Psoas muscle (tissue), 8 donors: ENCODE measurements at places on chromosomes 16 and 17. TPM values are rescaled to one million over a fixed set of nuclear protein-coding genes. Genes with fewer than 3 reads are reported as not detected.
A peak's percentile ranks its signal among the peaks of the same experiment; 100 is the strongest.

GRCh38 chr16:87448866-87449265 is 44.0 kb downstream of the ZCCHC14 start:
- DNase-seq, result no peak
- H3K4me3 ChIP-seq, result no peak overlapping the region
- H3K27ac ChIP-seq, result no peak overlapping the region
- no peaks in the 10 kb centered on the region for H3K27me3 ChIP-seq
- peaks cover 43% of the 10 kb centered on the region for H3K36me3 ChIP-seq

DNA sequence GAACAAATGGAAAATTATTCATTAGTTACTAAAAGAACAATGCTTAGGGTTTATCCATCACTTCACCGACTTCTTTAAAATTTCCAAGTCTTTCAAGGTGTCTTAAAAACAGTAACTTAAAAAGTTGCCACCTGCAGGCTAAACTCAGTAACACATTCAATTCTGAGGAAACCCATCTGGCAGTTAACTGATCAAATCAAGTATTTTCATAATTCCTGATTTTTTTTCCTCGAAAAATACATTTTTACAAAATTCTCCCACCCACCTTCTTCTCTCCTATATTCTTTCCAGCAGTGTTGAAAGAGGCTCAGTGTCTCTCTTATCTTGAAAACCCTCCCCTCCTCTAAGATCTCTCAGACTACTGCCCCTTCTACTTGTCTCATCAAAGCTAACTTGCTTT is 29.9 kb downstream of the PARN start:
- H3K27ac ChIP-seq, result no peak overlapping the region
- DNase-seq, result no peak
- H3K4me3 ChIP-seq, result no peak overlapping the region
- no peaks in the 10 kb centered on the region for H3K4me1 ChIP-seq
- H3K27me3 ChIP-seq, result no peaks in the 10 kb centered on the region

SLC22A31 gene
- total RNA-seq, result not detected

CASKIN2 gene
- total RNA-seq, result 29.9 TPM

GRCh38 chr17:8599351-8600011 is 31.0 kb downstream of the MYH10 start:
- no peaks in the 10 kb centered on the region for H3K36me3 ChIP-seq
- DNase-seq, result no peak
- no peak overlapping the region for H3K4me3 ChIP-seq

DNA sequence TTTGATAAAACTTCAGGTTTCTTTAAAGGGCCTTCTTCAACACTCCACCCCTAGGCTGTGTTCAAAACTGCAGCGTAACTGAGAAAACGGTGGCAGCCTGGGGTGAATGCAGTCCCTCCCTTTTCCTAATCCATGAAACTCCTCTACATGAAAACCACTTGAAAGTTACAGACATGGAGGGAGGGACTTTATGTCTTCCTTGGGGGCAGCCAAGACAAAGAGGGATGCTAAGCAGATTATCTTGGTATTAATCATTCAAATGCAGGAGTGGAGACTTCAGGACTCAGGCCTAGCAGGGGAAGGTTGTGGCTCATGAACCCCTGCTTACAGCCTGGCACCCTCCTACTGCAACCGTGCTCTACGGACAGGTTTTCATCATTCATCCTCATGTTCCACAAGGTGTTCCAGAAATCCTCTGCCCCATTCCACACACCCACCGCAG is 46.8 kb downstream of the RNF112 start:
- H3K36me3 ChIP-seq, result no peaks in the 10 kb centered on the region
- H3K4me1 ChIP-seq, result no peaks in the 10 kb centered on the region
- H3K27me3 ChIP-seq, result no peaks in the 10 kb centered on the region
- DNase-seq, result no peak
- no peak overlapping the region for H3K4me3 ChIP-seq

DNA sequence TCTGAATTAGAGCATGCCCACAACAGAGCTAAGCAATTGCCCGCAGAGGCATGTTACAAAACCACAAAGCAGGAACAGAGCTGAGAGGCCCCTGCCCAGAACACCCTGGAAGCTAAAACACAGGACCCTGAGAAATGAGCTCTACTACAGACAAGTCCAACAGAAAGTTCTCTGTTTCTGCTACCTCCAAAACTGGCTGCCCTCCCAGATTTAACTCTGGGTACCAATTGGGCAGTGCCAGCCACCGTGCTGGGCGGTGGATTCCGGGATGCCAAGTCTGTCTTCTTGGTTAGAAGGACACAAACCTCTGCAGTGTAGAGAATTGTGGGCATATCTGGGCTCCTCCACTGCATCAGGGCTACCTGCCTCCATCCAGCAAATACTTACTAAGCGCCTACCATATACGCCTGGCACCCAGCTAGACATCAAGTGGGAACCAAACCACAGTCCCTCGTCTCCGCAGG is 1.0 kb downstream of the CMTM4 start:
- H3K27me3 ChIP-seq, result no peaks in the 10 kb centered on the region
- H3K27ac ChIP-seq, result no peak overlapping the region
- peak overlapping the region; percentile 85 for H3K4me3 ChIP-seq
- H3K4me1 ChIP-seq, result peaks cover 11% of the 10 kb centered on the region
- no peak for DNase-seq
- no peaks in the 10 kb centered on the region for H3K36me3 ChIP-seq

GRCh38 chr16:68367030-68367429 is 56.2 kb downstream of the PRMT7 start:
- H3K36me3 ChIP-seq, result no peaks in the 10 kb centered on the region
- H3K4me1 ChIP-seq, result no peaks in the 10 kb centered on the region

NSRP1 gene
- total RNA-seq, result 13.6 TPM

- H3K27me3 ChIP-seq, result peaks cover 2% of the 10 kb centered on the region
- H3K27ac ChIP-seq, result peak overlapping the region; percentile 64
- no peak for DNase-seq
- peaks cover 16% of the 10 kb centered on the region for H3K4me1 ChIP-seq
Measured at GRCh38 chr16:50667497-50668367, 13.4 kb downstream of the SNX20 start.

FA2H gene
- not detected for total RNA-seq

GRCh38 chr17:65698381-65699061 is 137.1 kb upstream of the AXIN2 start:
- no peaks in the 10 kb centered on the region for H3K4me1 ChIP-seq
- H3K36me3 ChIP-seq, result no peaks in the 10 kb centered on the region
- H3K27me3 ChIP-seq, result no peaks in the 10 kb centered on the region

GRCh38 chr17:71430281-71430680 is 690.5 kb upstream of the SOX9 start:
- no peak overlapping the region for H3K4me3 ChIP-seq
- no peak for DNase-seq
- no peak overlapping the region for H3K27ac ChIP-seq
- no peaks in the 10 kb centered on the region for H3K36me3 ChIP-seq
- H3K27me3 ChIP-seq, result no peaks in the 10 kb centered on the region

DNA sequence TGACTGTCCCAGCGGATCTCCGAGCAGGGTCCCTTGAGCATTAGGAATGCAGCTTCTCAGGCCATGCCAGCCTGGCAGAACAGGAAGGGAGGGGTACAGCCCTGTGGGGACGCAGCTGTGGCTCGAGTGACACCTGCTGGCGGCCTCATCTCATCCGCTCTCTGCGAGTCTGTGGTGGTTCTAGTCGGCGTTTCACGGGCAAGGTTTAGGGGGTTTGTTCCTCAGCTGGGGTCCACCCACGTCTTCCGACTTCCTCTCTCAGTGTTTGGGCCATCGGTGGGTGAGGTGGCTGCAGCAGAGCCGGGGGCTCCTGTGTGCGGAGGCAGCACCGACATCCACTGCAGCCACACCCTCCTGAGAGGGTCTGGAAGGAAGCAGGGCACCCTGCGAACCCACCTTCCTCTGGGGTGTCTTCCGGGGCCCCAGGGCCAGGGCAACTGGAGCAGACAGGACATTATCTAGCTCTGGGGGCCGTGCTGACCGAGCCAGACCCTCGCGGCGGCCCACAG is 33.3 kb downstream of the JPH3 start:
- peak; percentile 62 for DNase-seq
- no peaks in the 10 kb centered on the region for H3K36me3 ChIP-seq
- H3K27ac ChIP-seq, result no peak overlapping the region
- peaks cover 11% of the 10 kb centered on the region for H3K4me1 ChIP-seq
- peak overlapping the region; percentile 37 for H3K4me3 ChIP-seq
- H3K27me3 ChIP-seq, result peaks cover 50% of the 10 kb centered on the region

CFAP52 gene
- total RNA-seq, result not detected

DNA sequence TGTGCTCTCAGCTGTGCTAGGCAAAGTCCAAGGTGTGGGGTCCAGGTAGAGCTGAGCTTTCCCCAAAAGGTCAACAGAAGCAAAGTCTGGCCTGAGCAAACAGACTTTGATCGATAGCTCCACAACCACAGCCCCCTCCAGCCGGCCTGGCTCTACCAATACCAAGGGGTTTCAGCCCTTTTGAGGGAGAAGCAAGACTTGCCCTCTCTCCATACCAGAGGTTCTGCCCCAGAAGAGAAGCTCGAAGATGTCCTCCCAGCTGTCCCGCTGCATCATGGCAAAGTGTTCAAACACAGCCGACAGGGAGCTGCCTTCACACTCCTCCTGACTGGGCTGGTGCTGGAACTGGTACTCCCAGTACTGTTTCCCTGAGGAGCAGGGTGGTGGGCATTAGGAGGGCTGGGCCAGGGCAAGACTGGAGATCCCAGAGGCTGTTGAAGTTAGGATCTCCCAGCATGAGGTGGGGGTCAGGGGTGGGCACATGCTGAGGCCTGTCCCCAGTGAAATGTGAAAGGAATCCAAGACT is 1.7 kb downstream of the VTN start:
- H3K27me3 ChIP-seq, result no peaks in the 10 kb centered on the region
- DNase-seq, result no peak
- H3K36me3 ChIP-seq, result peaks cover 25% of the 10 kb centered on the region
- H3K27ac ChIP-seq, result no peak overlapping the region
- H3K4me1 ChIP-seq, result peaks cover 12% of the 10 kb centered on the region

SCNN1B gene
- 0.16 TPM for total RNA-seq

- peak overlapping the region; percentile 22 for H3K4me3 ChIP-seq
- no peaks in the 10 kb centered on the region for H3K36me3 ChIP-seq
- peaks cover 7% of the 10 kb centered on the region for H3K4me1 ChIP-seq
- peak overlapping the region; percentile 50 for H3K27ac ChIP-seq
- DNase-seq, result peak; percentile 84
Measured at GRCh38 chr16:53071748-53072301, 17.0 kb downstream of the CHD9 start.

- DNase-seq, result no peak
- no peaks in the 10 kb centered on the region for H3K36me3 ChIP-seq
- H3K4me3 ChIP-seq, result no peak overlapping the region
- no peaks in the 10 kb centered on the region for H3K27me3 ChIP-seq
- H3K4me1 ChIP-seq, result peaks cover 10% of the 10 kb centered on the region
Measured at GRCh38 chr16:11990702-11991390, 14.3 kb downstream of the SNX29 start.

DNA sequence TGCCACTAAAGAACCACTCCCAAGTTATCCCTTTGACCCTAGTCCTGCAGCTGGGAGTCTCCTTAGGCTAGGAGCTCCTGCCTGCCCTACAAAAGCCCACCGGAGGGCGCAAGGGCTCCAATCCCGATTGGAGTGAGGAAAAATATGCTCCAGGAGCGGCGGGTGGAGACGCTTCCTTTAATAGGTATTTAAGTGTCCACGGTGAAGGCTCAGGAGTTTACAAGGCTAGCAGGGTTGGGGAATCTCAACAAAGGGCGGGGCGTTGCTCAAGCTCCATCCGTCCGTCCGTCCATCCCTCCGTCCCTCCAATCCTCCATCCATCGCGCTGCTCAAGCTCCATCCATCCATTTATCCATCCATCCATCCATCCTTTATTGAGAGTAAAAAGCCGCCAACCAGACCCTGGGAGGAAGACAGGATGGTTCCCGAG is 556 bp upstream of the SPNS1 start:
- DNase-seq, result peak; percentile 59
- peaks cover 12% of the 10 kb centered on the region for H3K4me1 ChIP-seq
- H3K36me3 ChIP-seq, result peaks cover 25% of the 10 kb centered on the region
- no peaks in the 10 kb centered on the region for H3K27me3 ChIP-seq
- peak overlapping the region; percentile 79 for H3K27ac ChIP-seq

GRCh38 chr16:68792465-68793324 is 50.6 kb upstream of the TANGO6 start:
- no peaks in the 10 kb centered on the region for H3K27me3 ChIP-seq
- H3K4me3 ChIP-seq, result no peak overlapping the region
- DNase-seq, result no peak
- H3K36me3 ChIP-seq, result no peaks in the 10 kb centered on the region

GRCh38 chr17:77873500-77874302 is 84.8 kb upstream of the TNRC6C start:
- no peaks in the 10 kb centered on the region for H3K27me3 ChIP-seq
- H3K4me1 ChIP-seq, result no peaks in the 10 kb centered on the region
- no peak for DNase-seq
- no peaks in the 10 kb centered on the region for H3K36me3 ChIP-seq
- no peak overlapping the region for H3K4me3 ChIP-seq

- no peak overlapping the region for H3K4me3 ChIP-seq
- DNase-seq, result no peak
Measured at GRCh38 chr17:76614912-76615617, 28.5 kb downstream of the ST6GALNAC1 start.

KAT8 gene
- 75.4 TPM for total RNA-seq

C16orf92 gene
- not detected for total RNA-seq

GRCh38 chr16:84243732-84244131 is 3.9 kb upstream of the KCNG4 start:
- H3K4me3 ChIP-seq, result no peak overlapping the region
- no peaks in the 10 kb centered on the region for H3K36me3 ChIP-seq

CHTF18 gene
- 3.9 TPM for total RNA-seq

SLFN13 gene
- 1.9 TPM for total RNA-seq

KAT7 gene
- 60.7 TPM for total RNA-seq

GRCh38 chr16:3654249-3654991 is at the start of gene DNASE1:
Gene DNASE1, plus strand, starts transcription at chr16:3654691. Its CDS starts 683 bp downstream, at chr16:3655374.
- H3K4me3 ChIP-seq, result no peak within 1 kb of the TSS
- H3K27ac ChIP-seq, result no peak within 1 kb of the TSS
- peak; percentile 74 for DNase-seq
- no peaks in the 10 kb centered on the region for H3K27me3 ChIP-seq
- no peaks in the 10 kb centered on the region for H3K4me1 ChIP-seq

FKBP10 gene
- total RNA-seq, result 7.9 TPM

TPSG1 gene
- total RNA-seq, result not detected

- H3K27me3 ChIP-seq, result no peaks in the 10 kb centered on the region
- DNase-seq, result no peak
- H3K36me3 ChIP-seq, result no peaks in the 10 kb centered on the region
Measured at GRCh38 chr16:6153901-6154300, 1056.3 kb upstream of the EEF2KMT start.

DNA sequence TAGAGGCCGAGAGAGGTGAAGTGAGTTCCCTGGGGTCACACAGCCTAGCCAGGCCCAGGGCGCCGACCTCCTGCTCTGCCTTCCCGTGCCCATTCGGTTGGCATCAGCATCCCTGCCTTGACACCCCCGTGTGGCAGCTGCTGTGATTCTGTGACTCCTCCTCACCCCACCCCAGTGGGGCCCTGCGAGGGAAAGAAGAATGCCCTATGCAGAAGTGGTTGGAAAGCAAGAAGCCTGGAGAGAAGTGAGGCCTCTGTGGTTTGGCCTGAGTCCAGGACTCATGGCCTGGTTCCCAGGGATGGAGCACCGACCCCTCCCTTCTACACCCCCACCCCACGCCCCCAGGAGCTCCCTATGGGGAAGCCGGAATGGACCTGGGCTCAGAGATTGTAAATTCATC is 296.2 kb downstream of the SEC14L1 start:
- DNase-seq, result no peak
- H3K27me3 ChIP-seq, result no peaks in the 10 kb centered on the region
- peak overlapping the region; percentile 16 for H3K27ac ChIP-seq
- no peaks in the 10 kb centered on the region for H3K36me3 ChIP-seq
- peaks cover 71% of the 10 kb centered on the region for H3K4me1 ChIP-seq

NPIPB9 gene
- total RNA-seq, result 1.2 TPM
